Endodermal cell (in vitro differentiated cells): ENCODE measurements at places on chromosomes 5 and 9.

DNA sequence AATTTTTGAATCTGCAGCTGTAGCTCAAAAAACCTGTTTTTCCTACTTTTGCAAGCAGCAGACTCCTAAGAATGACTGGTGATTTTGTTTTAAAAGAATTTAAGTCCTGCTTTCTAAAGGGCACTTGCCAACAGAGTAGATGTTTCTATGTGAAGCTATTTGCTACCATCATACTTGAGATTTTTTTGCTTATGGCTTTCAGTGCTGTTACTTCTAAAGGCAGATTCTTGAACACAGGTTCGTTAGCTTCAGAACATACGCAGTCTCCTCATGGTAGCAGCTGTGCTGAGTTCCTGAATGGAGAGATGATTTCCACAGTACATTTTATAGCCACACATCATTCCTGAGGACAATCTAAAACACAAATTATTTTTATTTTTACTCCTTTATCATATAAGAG lies 24.4 kb upstream of the ELL2 start:
- DNase-seq, result no peak

DNA sequence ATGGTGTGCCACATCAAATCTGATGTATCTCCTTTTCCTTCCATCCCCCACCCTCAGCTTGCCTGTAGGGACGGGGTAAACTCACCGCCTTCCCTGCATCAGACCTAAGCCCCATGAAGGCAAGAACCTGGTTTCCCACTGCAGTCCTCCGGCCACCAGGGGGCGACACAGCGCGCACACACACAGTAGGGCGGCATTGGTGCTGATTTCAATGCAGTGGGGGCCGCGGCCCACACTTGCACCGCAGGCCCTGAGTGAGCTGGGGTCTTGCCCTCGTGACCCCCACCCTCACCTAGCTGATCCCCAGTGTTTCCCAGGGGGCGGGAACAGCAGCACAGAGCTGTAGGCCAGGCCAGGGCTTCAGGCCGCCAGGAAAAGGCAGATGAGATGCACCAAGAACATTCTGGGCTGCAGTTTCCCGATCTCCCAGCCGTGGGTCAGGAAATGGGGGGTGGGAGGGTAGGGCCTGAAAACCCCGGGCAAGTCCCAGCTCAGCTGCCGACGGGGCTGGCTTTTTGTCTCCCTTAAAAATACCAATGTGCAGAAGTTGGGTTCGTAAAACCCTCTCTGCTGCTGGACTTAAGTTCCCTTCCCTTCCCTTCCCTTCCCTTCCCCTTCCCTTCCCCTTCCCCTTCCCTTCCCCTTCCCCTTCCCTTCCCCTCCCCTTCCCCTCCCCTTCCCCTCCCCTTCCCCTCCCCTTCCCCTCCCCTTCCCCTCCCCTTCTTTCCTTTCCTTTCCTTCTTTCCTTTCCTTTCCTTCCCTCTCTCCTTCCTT lies 19.5 kb downstream of the FAM163B start:
- DNase-seq, result peak; percentile 93

GRCh38 chr5:68178579-68178978 lies 37.0 kb upstream of the PIK3R1 start:
- no peak for DNase-seq

DNA sequence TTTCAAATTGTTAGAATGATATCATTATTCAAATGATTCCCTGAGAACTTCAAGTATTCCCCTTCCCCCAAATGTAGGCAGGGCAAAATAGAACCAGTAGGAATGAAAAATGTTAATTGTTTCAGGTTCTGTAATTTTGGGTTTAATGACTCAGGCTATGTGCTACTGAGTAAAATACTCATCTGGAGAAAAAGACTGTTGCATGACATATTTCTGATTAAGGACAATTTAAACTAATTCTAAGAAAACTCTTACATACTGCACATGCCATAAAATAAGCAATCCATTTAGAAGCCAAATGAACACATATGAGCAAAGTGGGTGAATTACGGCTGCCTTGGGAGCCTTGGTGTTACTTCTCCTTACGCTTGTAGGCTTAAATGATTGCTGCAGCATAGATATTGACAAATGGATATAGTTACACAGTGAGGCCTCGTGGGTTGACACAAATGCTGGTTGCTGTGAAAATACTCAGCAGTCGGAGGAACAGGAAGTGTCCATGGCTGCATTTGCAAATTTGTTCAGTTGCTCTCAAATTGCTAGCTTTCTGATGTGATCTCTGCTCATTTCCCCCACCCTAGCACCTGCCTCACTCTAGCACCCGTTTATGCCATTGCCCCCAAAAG lies 174.9 kb upstream of the DMAC1 start:
- no peak for DNase-seq

DNA sequence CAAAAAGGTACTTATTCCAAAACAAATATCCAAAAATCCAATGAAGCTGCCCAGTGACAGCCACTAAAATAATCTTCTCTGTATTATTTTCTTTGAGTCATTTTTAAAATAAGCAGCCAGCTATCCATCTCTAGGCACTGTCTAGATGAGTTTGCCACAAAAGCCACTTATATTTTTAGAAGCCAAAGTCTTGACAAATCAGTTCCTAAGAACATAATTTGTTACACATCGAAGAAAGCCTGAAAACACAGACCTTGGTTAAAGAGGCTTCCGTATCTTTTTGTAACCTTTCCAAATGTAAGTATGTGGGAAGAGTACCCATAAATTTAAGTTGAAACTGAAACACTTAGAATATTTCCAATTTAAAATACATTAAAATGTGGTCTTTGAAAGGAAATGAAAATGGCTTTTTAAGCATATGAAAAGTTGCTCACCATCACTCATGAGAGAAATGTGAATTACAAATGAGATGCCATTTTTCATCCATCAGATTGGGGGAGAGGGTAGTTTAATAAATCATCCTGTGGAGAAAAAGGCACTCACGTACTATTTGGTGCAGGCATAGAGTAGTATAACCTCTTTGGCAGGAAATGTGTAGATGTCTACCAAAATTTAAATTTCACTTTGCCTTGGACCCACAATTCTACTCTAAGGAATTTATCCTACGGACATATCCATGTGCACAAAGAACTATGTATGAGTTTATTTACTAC lies 180.4 kb downstream of the MLLT3 start:
- no peak for DNase-seq

DNA sequence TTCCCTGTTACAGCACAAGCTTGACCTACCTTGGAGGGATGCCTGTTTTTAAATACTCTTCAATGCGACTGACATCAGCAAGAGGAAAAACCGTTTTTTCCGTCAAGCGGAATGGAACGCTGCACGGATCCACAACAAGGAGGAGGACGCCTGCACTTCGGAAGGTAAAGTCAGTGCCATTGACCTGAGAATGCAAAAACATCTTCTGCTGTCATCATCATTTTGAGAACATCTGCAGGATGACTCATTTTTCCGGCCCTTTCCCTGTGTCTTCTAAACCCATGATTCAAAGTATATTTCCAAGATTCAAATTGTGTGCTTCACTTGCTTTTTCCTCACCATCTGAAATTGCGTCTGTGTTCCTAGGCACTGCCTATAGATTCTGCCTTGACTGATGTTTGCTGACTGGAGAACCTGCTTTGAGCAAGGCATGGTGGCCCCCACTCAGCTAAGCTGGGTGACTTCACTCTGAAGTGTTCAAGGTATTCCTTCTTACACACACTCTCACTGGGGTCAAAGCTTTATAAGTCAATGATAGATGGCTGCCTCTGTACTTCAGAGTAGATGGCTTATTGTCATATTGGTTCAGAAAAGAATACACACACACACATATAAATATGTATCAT lies 78.1 kb downstream of the CEMIP2 start:
- no peak for DNase-seq

- no peak for DNase-seq
These were observed 157.4 kb downstream of the NR3C1 start for GRCh38 chr5:143245929-143246561.

GRCh38 chr9:112056996-112057395 lies 118.1 kb downstream of the SUSD1 start:
- no peak for DNase-seq

DNA sequence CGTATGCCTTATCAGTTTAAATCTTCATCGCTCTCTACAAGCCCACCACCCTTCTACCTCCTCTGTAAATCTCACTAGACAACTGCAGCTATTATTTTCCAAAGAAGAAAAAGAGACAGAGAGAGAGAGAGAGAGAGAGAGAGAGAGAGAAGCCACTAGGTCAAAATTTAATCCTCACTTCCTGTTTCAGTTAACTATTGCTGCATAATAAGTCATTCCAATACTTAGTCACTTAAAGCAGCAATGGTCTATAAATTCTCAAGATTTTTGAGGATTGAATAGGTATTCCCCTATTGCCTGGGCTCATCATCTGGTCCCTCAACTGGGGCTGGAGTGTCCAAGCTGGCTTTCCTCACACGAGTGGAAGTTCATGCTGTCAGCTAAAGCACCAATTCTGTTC lies 68.8 kb downstream of the ITGA1 start:
- no peak for DNase-seq

- no peak for DNase-seq
These were observed 47.5 kb downstream of the MAMDC2 start for GRCh38 chr9:70091103-70091502.

GRCh38 chr5:142151436-142152383 lies 43.1 kb downstream of the NDFIP1 start:
- peak; percentile 72 for DNase-seq
